ENCODE measurements at places on chromosomes 12 and 14.

- DNase-seq = no peak
Observed at GRCh38 chr14:48710133-48710532, 876.0 kb downstream of the RPS29 start.

- DNase-seq = no peak
Observed at GRCh38 chr12:26728205-26729050, 104.6 kb downstream of the ITPR2 start.

GRCh38 chr14:78933948-78934524, 763.9 kb downstream of the NRXN3 start:
- DNase-seq = peak; percentile 31

DNA sequence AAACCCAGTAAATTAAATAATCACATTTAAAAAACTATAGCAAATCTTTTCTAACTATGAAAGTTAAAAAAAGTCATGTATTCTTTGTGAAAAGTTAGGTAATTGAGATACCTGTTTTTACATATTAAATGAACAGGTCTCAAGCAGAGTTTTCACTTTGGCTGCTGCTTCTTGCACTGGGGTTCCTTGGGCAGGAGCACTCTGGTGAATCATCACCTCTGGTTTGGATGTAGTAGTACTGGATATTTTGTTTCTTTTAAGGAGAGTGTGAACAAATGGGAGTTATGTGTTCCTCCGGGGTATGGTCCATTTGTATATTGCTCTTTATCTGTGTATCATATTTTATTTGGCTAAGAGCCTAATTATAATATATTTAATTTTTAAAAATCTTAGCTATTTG, 82.7 kb downstream of the FUT8 start:
- DNase-seq = no peak

GRCh38 chr14:104638190-104638589, 33.6 kb upstream of the TMEM179 start:
- no peak for DNase-seq

GRCh38 chr12:47156167-47156736, 76.5 kb upstream of the AMIGO2 start:
- no peak for DNase-seq

GRCh38 chr14:100155756-100156616, 3.5 kb downstream of the DEGS2 start:
- peak; percentile 92 for DNase-seq

GRCh38 chr14:80304125-80304766, 92.9 kb upstream of the DIO2 start:
- DNase-seq = no peak

- DNase-seq = no peak
Observed at GRCh38 chr12:52224151-52224550, 8.9 kb upstream of the KRT7 start.

DNA sequence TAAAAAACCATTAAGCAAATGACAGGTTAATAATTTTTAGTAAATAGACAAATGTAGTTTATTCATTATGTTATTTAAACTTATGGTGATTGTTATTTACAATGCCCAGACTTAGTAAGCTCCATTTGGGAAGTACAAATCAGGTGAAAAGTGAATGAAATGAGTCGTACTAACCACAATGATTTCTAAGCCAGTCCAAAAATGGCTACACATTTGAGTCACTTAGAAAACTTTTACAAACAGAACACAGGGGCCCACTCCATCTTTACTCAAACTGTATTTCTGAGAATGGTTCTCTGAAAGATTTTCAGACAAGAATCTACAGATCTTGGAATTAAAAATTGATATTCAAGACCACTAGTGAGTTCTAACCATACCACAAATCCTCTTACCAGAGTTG, 653.3 kb upstream of the MIS18BP1 start:
- DNase-seq = no peak

DNA sequence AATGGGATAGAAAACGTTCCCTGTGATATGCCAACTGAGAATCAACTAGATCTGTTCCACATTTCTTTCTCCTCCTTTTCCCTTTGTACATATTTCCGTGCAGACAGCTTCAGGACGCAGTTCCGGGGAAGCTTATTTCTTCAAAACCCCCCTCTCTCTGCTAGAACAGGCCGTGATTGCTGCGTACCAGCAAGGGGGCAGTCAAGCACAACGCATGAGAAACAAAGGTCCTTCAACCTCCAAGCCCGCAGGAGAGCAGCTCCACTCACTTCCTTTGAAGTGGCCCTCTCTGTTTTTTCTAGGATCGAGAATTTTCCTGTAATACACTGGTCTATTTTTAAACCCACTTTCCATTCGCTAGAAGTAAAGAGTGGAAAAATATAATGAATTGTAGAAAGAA, 80.8 kb downstream of the ZNF664 start:
- DNase-seq = peak; percentile 78

- no peak for DNase-seq
Observed at GRCh38 chr12:96070670-96071279, 35.4 kb upstream of the LTA4H start.

GRCh38 chr12:94916663-94917062, 86.8 kb downstream of the NDUFA12 start:
- DNase-seq = no peak

DNA sequence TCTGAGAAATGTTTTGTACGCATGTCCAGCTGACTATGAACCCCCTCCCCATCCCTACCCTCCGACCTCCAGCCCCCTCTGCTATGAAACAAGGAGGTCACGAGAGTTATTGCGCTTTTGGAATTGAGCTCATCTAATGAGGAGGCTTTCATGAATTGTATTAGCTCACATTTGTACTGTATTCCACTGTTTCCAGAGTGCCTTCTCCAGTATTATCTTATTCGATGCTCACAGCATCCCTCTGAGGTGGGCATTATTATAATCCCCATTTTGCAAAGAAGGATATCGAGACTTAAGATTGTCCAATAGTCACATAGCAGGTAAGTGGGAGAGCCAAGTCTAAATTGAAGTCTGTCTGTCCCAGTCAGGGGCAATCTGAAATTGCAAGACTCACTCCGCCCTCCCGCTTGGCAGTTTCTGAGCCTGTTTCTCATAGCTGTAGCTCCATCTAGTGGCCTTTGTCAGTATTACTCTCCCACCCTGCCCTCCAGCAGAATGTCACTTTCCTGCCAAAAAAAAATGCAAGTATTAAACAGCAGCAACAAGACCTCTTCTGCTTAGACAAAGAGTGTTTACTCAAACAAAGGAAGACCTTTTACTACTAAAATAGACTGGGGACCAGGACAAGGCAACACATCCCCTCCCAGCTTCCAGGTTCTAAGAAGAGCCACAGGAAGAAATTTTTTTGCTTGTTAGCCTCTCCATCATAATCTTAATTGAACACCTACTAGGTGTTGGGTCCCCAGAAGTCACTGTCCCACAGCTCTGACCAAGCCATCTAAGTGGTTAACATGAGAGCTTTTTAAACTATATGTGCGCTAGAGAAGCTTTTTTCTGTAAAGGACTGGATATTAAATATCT, 48.6 kb upstream of the TMEM233 start:
- DNase-seq = peak; percentile 64

GRCh38 chr14:61472011-61472672, 150.8 kb downstream of the PRKCH start:
- no peak for DNase-seq

DNA sequence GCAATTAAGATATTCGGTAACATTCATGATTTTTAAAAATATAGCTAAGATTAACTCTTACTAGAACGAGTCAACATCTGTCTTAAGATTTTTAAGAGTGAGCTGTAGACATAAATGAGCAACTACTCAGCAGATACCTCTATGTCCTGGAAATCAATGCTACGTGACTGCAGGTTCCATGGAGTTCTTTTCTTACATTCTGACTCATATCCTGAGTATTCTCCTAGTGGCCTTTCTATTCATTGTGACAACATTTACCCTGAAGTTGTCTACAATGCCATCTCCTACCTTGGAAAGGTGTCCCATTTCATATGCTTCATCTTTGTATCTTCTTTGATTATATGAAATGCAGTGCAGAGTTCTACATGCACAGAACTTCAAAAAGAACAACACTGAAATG, 59.9 kb downstream of the PKP2 start:
- no peak for DNase-seq

DNA sequence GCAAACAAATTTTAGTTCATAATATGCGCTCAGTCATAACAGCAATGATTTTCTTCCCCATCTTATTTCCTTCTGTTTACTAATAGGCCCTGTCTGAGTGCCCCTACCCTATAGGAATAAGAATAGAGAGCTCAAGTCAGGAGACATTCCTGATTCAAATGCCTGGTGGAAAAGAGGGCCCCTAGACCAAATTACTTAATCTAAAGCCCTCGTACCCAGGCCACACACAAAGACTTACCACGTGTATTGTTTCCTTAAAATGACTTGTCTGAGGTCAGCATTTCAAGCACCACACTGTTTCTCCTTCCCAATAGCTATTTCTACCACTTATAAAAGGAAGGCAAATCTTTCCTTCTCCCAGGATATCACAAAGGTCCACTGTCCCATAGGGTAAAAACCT, 314.9 kb upstream of the TMTC1 start:
- DNase-seq = no peak

GRCh38 chr12:95637471-95638155, 86.3 kb upstream of the USP44 start:
- no peak for DNase-seq

GRCh38 chr12:114682106-114682784, 1.7 kb downstream of the TBX3 start:
- DNase-seq = no peak

GRCh38 chr12:116026346-116026745, 251.1 kb downstream of the MED13L start:
- no peak for DNase-seq

DNA sequence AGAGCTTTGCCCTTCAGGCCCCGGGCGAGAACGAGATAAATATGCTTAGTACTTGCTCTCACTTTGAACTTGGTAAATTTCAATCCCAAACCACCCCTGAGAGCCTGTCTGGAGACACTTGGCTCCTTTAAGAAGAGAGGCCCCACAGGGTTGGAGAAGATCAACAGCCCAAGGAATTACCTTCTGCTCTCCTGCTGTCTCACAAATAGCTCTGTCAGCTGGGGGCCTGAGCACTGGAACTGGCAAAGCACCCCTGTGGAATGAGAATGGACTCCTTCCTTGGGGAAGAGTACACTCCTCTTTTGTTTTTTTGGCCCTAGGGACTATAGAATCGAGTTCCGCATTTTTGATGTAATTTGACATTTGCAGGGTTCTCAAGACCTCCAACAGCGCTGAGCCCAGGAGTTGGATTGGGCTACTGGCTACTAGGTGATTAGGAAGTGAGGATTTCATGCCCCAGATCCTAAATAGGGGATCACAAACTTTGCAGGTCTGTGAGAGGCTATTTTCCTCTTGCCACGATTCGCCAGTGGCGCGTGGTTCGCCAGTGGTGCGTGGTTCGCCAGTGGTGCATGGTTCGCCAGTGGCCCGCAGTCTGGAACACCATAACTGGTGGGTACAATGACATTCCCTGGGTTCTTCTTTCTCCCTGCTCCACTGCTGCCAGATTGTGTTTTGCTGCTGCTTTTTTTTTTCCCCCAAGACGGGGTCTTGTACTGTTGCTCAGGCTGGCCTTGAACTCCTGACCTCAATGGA, 17.8 kb upstream of the MEG3 start:
- DNase-seq = no peak

DNA sequence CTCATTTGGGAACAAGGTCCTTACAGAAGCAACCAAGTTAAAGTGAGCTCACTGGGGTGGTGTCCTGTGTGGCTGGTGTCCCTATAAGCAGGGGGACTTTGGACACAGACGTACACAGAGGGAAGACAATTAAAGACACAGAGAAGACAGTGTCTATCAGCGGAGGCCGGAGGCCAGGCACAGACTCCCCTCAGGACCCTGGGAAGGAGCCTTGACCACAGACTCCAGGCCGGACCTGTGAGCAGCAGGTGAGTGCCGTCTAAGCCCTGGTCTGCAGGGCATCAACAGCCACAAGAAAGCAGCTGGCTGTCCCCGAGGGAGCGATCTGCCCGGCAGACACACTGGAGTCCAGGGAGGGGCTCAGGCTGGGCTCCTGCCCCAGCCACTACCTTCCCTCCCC, 219.1 kb upstream of the C14orf180 start:
- DNase-seq = no peak

DNA sequence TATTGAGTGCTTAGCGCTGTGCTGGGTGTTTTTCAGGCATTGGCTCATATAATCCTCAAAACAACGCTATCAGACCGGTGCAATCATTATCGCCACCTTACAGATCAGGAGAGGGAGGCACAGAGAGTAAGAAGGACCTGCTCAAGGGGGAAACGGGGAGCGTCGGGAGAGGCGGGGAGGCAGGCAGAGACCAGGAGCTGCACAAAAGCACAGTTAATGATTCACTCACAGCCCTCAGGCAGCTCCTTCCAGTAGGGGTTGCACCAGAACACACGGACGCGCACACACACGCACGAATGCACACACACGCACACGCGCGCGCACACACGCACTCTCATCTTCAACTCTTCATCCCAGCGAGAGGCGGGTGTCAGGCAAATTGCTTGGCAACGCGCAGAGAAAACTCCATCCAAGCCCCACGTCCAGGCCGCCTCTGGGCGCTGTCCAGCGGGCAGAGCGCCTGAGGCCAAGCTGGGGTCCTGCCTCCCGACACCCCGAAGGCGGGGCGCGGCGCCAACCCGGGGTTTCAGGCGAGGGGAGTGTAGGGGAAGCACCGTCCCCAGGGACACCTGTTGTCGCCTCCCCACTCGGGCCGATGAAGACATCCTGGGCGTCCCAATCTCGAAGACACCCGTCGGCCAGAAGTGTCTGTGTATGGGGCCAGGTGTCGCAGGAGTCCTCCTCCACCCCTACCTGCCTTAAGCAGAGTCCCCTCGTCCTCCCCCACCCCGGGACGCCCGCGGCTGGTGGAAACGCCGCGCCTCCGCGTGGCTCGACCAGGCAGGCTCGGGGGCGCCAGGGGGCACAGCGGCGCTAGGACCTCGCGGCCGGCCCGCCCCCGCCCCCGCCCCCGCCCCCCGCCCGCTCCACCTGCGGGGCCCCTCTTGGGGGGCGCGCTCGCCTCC, 35.5 kb upstream of the STON2 start:
- peak; percentile 100 for DNase-seq

DNA sequence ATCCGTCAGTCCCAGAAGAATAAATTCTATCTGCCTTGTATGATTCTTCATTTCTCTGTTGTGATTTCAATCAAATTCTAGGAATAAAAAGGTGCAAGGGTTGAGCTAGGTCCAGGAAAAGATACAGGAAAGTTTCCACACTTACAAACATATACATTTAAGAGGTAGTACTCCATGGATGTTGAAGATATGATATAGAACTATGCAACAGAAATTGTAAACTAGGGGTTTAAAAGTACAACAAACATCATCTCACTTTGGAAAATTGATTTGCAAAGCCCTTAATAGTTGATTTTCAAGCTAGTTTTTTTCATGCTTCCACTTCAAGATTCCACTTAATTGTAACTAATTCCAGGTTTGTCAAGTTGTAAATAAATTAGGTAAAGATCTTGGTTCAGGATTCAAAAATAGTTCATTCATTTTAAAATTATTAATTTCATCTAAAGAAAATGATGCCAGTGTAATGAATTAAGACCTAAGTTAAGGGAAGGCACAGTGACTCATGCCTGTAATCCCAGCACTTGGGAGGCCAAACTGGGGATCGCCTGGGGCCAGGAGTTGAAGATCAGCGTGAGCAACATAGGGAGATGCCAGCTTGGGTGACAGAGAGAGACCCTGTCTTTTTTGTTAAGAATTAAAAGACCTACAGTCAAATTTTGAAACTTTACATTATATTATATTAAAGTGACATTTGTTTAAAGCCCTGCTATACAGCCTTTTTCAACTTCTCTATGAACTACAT, at the start of gene OR6C70:
TSS of gene OR6C70 (minus strand) at position 51 of the 742 bp plus-strand sequence. CDS start at position 51, 0 bp downstream.
- DNase-seq = no peak

Measured in DMS79 treated with DMSO at 0.1 percent for 48 hours (cell line).